SJCRH30 (cell line): ENCODE measurements at places on chromosomes 3 and 15. TPM values are rescaled to one million over a fixed set of nuclear protein-coding genes. Genes with fewer than 3 reads are reported as not detected.
A peak's percentile ranks its signal among the peaks of the same experiment; 100 is the strongest.

- no peaks in the 10 kb centered on the region for H3K36me3 ChIP-seq
- H3K4me1 ChIP-seq, result no peaks in the 10 kb centered on the region
- H3K27ac ChIP-seq, result no peak overlapping the region
- DNase-seq, result peak; percentile 7
- no peak overlapping the region for H3K4me3 ChIP-seq
Measured at GRCh38 chr3:151538456-151539393, 77.9 kb upstream of the IGSF10 start.

The FOXL2NB gene
- total RNA-seq, result 0.23 and 0.34 TPM in 2 replicates

The ACKR4 gene
- not detected in 2 replicates for total RNA-seq

The MKRN2OS gene
- not detected in 2 replicates for total RNA-seq

The CD96 gene
- 0.28 and 0.33 TPM in 2 replicates for total RNA-seq

DNA sequence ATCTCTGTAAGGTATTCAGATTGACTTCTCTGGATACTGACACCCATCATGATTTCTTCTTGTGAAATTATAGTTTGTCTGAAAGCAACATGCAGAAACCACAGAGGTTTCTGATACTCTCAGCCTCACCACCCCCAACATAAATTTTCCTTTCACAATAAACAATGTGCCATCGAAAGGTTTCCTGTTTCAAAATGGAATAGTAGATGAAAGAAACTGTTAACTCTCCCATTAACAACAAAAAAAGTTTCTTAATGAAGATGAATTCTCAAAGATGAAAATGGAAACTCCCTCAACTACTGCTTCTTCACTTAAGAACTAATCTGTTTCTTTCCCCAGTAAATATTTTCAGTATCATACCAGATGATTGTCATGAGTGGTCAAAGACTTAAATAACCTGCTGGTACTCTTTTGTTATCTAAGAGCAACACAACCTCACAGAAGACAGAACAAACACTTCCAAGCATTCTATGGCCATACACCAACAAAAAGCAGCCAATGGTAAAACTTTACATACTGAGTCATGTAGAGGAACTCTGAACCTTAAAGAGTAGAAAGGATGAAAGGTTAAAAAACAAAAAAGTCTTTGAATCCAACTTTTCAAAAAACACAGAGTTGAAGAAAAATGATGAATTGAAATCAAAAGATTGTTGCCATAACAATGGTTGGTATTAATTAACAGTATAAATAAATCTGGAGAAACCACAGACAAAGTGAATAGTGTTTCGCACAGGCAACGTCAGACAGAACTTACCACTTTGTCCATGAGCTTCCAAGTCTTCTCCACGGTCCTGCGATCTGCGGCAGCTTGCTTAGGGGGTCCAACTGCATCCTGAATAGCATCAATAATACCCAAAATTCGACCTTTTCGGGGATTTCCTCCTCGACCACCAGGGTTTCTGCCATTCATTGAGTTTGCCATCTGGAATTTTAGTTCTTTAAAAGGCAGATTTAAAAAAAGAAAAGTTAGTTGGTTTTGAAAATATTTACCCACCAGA lies 1.9 kb downstream of the CBLB start:
- H3K36me3 ChIP-seq, result no peaks in the 10 kb centered on the region
- H3K4me1 ChIP-seq, result peaks cover 24% of the 10 kb centered on the region; the same call in 1 of the 2 replicates
- peak overlapping the region; percentile 97 for H3K4me3 ChIP-seq
- peak; percentile 7 for DNase-seq
- H3K27ac ChIP-seq, result peak overlapping the region; percentile 75; the same call in 1 of the 2 replicates
- no peaks in the 10 kb centered on the region for H3K27me3 ChIP-seq

DNA sequence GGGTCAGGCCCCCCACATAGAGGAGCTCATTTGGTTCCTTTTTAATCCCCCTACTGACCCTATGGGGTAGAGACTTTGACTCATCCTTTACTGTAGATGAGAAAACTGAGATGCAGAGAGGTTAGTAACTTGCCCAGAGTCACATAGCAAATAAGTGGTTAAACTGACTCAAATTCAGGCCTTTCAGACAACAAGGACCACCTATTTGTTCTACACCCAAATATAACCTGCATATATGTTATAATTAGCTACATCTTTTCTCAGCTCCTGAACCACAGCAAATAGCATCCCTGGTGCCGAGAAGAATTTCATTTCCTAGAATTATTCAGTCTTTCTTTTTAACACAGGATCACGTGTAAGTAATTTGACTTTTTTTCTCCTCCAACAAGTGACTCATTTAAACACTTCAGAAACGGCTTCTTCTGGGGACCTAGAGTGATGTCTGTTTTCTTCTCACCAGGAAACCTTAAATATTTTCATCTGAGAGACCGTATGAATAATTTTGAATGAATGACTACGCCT lies 57.4 kb downstream of the MGLL start:
- peaks cover 23% of the 10 kb centered on the region for H3K4me1 ChIP-seq
- H3K27ac ChIP-seq, result no peak overlapping the region
- H3K27me3 ChIP-seq, result no peaks in the 10 kb centered on the region
- H3K36me3 ChIP-seq, result peaks cover 9% of the 10 kb centered on the region; the same call in 1 of the 2 replicates

DNA sequence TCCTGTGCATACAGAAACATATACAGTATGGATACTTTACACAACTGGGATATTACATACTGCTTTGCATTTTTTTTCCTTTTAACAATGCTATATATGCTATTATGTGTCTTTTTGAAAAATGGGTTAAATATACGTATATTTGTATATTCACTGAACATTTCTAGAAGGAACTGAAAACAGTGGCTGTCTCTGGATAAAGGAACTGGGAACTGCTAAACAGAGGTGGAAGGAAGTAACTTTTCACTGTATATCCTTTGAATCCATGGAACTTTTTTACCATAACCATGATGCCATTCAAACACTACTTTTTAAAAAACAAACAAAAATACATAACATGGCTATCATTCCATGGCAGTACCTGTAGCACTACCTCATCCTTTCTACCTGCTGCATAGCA lies 1.8 kb downstream of the MTFMT start:
- H3K27ac ChIP-seq, result no peak overlapping the region
- no peak for DNase-seq
- H3K4me1 ChIP-seq, result peaks cover 7% of the 10 kb centered on the region; the same call in 1 of the 2 replicates
- no peaks in the 10 kb centered on the region for H3K27me3 ChIP-seq
- no peak overlapping the region for H3K4me3 ChIP-seq

DNA sequence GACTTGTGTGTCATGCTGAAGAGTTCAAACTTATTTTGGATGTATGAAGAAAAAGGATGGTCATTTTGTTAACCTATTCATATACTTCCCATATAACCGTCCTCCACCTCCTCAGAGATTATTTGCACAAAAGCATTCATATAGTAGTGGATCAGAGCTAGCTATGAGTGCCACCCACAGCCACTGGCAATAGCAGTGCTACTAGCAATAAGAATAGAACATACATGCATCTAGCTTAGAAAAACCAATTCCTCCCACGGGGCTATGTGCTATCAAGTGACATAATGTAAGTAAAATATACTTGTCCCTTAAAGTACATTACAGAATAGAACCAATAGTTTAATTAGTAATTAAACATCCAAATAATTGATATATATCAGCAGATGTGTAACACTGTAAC lies 10.3 kb upstream of the ZBED2 start:
- H3K4me1 ChIP-seq, result no peaks in the 10 kb centered on the region
- no peaks in the 10 kb centered on the region for H3K27me3 ChIP-seq
- no peak overlapping the region for H3K4me3 ChIP-seq
- DNase-seq, result no peak

DNA sequence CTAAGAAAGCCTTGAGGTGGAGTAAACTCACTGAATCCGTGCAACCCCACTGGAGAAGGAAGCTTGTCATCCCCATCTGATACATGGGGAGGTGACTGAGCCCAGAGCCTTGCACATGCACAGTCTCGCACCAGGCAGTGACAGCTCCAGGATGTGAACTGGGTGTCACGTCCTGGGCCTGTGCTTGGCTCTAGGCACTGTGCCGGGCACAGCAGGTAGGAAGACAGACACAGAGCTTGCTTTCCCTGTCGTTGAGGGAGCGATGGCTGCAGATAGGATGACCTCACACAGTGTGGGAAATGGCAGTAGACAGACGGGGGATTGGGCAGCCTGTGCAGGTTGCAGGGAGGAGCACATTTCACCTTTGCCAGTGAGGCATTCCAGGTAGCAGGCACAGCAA lies 12.2 kb upstream of the ATP2B2 start:
- no peaks in the 10 kb centered on the region for H3K4me1 ChIP-seq
- no peaks in the 10 kb centered on the region for H3K36me3 ChIP-seq
- DNase-seq, result no peak
- H3K27me3 ChIP-seq, result peaks cover 10% of the 10 kb centered on the region

DNA sequence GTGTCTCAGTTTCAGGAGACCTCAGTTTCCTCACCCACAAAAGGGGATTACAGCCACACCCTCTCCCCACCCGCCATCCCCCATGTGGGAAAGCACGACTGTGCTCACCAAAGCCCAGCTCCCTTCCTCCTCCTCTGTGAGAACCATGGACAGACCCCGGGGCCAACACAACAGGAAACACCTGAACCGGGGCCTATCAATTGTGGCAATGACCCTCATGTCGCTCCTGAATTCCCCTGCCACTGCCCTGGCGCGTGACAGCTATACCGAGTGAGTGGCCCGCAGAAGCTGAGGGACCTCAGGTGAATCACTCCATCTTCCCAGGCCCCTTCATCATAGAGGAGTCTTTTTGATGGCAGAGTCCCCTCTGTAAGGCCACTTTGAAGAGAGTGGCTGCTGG lies 28.6 kb downstream of the PLEKHO2 start:
- H3K27ac ChIP-seq, result no peak overlapping the region
- H3K4me1 ChIP-seq, result peaks cover 20% of the 10 kb centered on the region
- DNase-seq, result no peak

The EPM2AIP1 gene
- 13.4 and 15.2 TPM in 2 replicates for total RNA-seq

- DNase-seq, result no peak
- H3K27ac ChIP-seq, result no peak overlapping the region
- H3K4me1 ChIP-seq, result no peaks in the 10 kb centered on the region
- no peaks in the 10 kb centered on the region for H3K27me3 ChIP-seq
- H3K4me3 ChIP-seq, result no peak overlapping the region
- H3K36me3 ChIP-seq, result no peaks in the 10 kb centered on the region
Measured at GRCh38 chr3:117557464-117558090, 848.0 kb downstream of the TUSC7 start.
